Esophagus muscularis mucosa (tissue), 4 donors: ENCODE measurements at places on chromosomes 13 and 19. TPM values are rescaled to one million over a fixed set of nuclear protein-coding genes. Genes with fewer than 3 reads are reported as not detected.

Gene SIGLEC6
- total RNA-seq: 6.3 TPM

Gene SLC8A2
- total RNA-seq: 10.9 TPM

GRCh38 chr13:79448413-79448812 is 32.5 kb upstream of the NDFIP2 start:
- DNase-seq: no peak

GRCh38 chr13:106756446-106756845 is 188.5 kb upstream of the ARGLU1 start:
- no peak for DNase-seq

DNA sequence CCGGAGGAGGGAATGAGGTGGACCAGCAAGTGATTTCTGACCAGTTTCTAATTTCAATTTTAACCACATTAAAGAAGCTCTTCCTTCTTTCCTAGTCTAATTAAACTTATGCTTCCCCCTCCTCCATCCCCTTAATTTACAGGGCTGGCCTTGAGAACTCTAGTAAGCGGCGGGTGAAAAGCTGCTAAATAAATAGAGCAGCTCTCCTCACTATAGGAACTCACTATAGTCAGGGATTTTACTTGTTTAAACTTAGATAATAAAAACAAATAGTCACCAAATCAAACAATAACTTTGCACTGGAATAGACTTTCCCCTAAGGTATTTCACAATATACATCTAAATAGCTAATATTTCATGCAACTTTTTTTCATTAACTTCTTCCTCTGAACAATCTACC is 1838.2 kb upstream of the PRR20A start:
- DNase-seq: no peak

DNA sequence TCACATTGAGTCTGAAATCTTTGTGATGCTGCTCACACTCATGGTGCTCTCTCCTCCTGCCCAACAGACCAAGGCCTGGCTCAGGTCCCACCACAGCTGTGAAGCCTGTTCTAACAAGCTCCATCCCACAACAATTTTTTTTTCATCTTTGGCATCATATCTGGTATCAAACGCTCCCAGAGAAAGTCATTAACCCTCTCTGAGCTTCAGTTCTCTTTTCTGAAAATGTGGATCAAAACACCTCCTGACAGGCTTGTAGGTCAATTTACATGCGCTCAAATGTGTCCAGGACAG is 224.4 kb downstream of the LACC1 start:
- peak; percentile 12 for DNase-seq

DNA sequence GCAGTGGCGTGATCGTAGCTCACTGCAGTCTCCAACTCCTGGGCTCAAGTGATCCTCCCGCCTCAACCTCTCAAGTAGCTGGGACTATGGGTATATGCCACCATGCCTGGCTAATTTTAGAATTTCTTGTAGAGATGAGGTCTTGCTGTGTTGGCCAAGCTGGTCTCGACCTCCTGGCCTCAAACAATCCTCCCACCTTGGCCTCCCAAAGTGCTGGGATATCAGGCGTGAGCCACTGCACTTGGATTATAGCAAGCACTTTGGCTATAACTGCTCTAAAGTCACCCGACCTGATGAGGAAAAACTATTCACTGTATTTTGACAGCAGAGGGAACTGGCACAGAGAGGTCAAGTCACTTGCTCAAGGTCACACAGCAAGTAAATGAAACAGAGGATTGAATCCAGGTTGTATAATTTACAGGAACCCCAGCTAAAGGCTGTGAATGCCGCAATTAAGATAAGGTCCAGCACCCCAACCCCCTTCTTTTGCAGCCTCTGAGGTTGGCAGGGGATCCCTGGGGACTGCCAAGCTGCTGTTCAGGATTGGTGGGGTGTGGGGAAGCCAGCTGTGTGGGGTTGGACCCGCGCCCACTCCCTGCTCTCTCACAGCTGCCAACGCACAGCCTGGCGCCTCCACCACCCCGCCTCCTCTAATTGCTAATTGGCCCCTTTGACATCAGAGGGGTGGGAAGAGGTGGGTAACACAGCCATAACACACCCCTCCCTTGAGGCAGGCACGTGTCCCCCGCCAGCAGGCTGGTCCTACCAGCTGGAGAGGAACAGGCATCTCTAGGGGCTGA is 6.0 kb downstream of the TMIGD2 start:
- no peak for DNase-seq

- no peak for DNase-seq
These were observed 183.4 kb downstream of the RBM26 start for GRCh38 chr13:79222427-79223205.

- DNase-seq: no peak
These were observed 150.2 kb downstream of the NDFIP2 start for GRCh38 chr13:79631051-79631659.
